ENCODE measurements at places on chromosomes 7 and 10.

DNA sequence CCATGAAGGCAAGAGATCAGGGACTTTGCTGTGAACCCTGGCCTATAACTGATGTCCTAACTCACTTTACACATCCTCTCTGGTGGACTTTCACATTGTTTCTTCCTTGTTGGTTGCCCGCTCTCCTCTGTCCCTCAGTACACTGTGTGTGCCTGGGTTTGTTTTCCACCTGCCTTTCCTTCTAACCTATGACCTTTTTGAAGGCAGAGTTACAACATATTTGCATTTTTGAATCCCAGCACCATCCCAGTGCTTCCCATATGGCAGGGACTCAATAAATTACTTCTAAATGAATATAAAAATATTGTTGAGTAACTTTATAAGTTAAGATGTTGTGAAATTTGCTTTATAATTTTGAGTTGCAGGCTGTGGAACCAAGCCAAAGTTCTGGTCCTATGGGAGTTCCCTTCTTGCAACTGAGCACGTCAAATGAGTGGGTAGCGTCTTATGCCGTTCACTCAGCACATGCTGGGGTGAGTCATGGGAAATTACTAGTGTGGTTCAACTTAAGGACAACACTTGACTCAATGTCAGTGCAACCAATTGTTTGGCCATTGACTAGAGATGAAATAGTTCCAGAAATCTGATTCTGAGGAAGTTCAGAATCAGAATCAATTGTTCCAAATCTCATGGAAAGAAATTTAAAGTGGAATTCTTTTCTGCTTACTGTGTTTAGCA is 250.9 kb downstream of the TWIST1 start:
- DNase-seq: no peak

- DNase-seq: no peak
Observed at GRCh38 chr10:27626890-27627289, 118.7 kb downstream of the MKX start.

DNA sequence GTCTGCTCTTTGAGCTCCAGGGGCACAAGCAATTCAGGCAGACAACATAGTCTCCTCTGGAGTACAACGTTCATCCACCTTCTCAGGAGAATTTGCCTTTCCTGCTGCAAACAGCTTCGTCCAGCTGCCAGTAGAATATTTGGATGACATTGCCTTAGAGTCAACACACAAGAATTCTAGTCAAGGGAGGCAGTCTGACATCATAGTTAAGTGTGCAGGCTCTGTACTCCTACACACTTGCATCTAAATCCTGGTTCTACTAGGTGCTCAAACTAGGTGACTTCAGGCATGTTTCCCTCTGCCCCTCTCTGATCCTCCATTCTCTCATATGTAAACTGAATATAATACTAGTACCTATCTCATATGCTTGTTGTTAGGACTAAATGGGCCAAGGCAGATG is 314.8 kb downstream of the HPSE2 start:
- no peak for DNase-seq

DNA sequence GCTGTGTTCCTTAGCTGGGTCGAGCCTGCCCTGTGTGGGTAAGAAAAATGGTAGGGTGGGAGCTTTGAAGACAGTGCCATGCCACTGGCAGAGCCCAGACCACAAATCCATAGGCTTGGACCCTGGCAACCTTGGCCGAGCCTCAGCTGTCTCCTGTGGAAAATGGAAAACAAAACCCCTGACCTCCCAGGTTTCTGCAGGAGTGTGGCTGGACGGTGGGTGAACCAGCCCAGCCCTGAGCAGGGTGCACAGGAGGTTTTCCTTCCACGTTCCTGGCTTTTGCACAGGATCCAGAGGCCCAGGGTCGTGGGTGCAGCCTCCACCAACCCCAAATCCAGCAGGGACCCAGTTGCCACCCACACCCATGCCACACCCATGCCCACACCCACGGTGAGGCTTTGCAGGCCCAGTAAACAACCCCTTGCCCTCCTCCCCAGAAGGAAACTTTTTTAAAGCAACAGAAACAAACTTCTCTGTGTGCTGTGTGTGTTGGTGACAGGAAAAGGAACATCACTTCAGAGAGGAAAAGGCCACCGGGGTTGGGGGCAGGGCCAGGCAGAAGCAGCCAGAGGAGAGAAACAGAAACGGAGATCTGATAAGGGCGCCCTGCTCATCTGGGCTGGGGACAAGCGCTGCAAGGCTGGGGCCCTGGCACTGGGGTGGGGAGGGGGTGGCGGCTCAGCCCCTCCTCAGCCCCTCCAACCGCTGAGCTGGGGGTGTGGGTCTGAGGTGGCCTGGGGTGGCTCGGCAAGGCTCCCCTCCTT is 20.7 kb upstream of the ZMIZ1 start:
- DNase-seq: peak; percentile 55

- DNase-seq: no peak
Observed at GRCh38 chr7:1232623-1233332, at the start of gene UNCX. TSS of gene UNCX (plus strand) at chr7:1232872. CDS start at chr7:1233018, 146 bp downstream.

DNA sequence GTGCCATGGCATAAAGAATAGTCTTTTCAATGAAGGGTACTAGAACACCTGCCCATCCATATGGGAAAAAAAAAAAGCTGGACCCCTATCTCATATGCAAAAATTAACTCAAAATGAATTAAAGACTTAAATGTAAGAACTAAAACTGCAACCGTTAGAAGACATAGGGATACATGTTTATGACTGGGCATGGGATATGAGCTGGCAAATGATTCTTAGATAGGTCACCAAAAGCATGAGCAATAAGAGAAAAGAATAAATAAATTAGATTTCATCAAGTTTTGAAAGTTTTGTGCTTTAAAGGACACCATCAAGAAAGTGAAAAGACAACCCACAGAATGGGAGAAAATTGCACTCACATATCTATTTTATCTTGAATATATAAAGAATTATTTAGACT is 222.0 kb downstream of the ADK start:
- no peak for DNase-seq

GRCh38 chr10:97171001-97171400 is 14.8 kb downstream of the SLIT1 start:
- DNase-seq: no peak

- DNase-seq: no peak
Observed at GRCh38 chr7:156461881-156462665, 178.5 kb upstream of the RNF32 start.

- no peak for DNase-seq
Observed at GRCh38 chr7:159370-160270, 32.8 kb upstream of the FAM20C start.

DNA sequence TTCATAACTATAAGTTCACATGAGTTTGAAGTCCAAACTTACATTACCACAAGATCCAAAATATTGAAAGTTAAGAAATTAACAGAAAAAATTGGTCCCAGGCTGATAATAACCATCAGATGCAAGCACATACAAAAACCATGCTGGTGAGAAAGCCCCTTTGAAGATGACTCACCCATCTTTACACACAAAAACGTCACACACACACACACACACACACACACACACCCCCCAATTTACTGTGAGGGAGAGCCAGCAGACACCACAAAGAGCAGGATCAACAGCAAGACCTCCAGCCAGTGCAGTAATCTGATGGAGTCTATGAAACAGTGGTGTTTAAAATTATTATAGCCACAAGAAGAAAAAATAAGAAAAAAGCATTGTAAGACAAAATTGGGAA is 50.1 kb upstream of the DRGX start:
- DNase-seq: no peak

- DNase-seq: peak; percentile 67
Observed at GRCh38 chr10:74585231-74586087, 240.9 kb upstream of the KAT6B start.

DNA sequence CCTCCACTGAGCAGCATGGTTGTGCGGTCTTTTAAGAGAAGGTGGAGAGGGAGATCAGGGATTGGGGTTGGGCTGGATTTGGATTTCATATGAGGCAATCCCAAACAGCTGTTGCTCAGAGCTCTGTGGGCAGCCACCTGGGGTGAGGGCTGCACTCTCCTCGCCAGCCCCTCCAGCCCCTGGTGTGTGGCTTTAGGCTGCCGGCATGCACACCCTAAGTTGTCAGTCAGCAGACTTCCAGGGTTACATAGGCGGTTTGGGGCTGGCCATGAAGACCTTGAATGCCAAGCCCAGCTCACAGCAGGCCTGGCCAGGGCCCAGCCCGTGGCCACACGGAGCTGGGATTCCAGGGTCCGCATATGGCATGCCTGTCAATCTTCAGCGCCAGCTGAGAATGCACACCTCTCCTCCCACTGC is 54.8 kb downstream of the ZMIZ1 start:
- DNase-seq: no peak

DNA sequence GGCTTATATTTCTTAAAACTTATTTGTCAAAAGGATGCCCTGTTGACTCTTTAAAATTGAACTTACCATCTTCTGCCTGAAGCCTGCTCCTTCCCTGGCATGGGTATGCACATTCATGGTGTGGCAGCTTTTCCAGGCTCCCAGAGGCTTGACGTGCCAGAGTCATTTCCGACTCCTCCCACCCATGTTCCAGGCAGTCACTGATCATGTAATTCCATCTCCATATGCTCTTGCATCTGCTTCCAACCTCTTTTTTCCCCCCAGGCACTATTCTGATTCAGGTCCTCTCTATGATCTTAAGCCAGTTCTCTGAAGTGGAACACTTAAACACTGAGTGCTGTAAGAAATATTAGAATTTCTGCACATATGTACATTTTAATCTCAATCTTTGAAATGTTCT is 82.2 kb downstream of the CFAP58 start:
- DNase-seq: no peak

DNA sequence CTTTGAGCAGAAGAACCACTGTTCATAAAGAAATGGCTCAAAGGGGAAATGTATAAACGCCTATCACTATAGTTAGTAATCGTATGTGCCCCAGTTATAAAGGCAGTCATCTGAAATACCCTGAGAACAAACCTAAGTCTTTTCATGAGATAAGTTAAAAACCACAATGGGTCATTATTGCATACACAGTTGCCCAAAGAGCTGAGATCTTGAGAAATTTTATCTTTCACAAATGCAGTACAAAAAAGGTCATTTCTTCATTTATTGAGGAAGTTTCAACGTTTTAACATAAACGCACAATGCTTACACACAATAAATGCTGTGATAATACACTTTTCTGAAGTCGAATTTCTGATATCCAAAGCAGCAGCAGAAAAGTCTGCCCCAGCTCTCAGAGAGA is 114.4 kb downstream of the MICU1 start:
- DNase-seq: no peak

GRCh38 chr10:126659750-126660149 is 10.7 kb downstream of the C10orf90 start:
- no peak for DNase-seq

- DNase-seq: peak; percentile 49
Observed at GRCh38 chr7:3134745-3135144, 91.1 kb upstream of the CARD11 start.

DNA sequence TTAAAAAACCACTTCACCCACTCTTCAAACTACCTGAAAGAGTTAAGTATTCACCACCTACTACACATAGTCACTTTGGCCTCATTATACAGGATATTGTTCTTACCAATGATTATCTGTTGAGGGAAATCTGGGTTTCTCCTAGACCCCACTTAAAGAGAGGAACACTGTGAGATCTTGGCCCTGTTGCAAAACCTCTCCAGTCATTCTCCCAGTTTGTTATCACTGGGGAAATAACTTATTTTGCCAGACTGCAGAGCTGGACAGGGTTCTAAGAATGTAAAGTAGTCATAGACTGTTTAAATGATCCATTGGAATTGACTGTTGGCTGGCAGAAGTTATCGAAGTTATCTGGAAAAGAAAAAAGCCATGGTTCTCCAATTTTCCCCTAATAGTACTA is 143.8 kb downstream of the HGF start:
- DNase-seq: no peak

DNA sequence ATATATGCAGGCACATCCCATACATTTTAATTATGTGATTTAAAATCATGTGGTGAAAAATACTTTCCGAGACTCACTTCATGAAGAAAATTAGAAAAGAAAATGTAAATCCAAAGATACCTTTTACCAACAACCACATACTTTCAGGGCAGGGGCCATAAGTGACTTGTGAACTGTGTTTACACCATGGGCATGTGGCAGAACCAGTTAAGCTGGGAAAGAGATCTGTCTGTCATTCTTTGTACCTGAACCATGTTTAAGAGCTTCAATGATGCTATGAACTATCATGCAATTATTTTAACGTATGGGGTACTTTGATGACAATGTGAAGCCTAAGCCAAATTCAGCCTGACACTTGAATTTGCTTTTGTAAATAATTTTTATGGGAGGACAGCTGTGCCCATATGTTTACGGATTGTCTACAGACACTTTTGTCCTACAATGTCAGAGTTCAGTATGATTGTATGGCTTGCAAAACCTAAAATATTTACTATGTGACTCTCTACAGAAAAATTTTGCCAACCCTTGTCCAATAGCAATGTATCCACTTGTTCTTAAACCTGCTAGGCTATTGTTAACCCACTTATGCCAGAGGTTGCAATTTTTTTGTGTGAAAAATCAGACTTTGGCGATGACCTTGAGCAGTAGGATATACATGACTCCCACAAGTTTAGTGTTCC is 654.6 kb downstream of the TNS3 start:
- DNase-seq: no peak

GRCh38 chr7:84196084-84196503 is 1.5 kb upstream of the SEMA3A start:
- DNase-seq: no peak

GRCh38 chr10:48505394-48506112 is 99.3 kb downstream of the ARHGAP22 start:
- DNase-seq: no peak

- DNase-seq: no peak
Observed at GRCh38 chr10:47060993-47061500, 149.8 kb downstream of the PTPN20 start.

DNA sequence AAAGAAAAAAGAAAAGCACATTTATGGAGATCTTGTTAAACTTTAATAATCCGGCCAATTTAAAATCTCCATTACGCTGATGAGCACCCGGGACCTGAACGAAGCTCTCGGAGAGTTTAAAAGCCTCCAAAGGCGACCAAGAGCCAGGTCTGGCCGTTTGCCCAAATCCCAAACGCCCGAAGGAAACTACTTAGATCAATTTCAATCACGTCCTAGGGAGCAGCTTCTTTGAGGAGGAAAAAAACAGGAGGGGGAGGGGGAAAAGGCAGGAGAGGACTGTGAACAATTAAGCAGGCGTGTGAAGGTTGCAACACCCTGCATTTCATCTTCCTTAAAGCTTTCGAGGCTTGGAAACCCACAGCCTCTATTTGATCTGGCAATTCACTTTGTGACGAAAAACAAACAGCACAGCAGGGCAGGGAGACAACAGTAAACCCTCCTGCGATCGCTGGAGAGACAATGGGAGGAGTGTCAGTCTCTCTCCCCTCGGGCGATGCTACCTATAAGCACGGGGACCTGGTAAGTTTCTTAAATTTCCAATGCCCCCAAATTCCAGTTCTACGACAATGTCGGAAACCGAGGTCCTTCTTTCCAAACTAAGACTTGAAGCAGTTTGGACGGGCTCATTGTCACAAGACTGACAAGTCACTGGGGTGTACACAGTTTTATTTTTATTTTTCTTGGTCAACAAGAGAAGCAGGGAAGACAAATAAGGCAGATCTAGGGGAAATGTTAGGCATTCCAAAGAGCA is 1.2 kb downstream of the KLF6 start:
- peak; percentile 57 for DNase-seq

DNA sequence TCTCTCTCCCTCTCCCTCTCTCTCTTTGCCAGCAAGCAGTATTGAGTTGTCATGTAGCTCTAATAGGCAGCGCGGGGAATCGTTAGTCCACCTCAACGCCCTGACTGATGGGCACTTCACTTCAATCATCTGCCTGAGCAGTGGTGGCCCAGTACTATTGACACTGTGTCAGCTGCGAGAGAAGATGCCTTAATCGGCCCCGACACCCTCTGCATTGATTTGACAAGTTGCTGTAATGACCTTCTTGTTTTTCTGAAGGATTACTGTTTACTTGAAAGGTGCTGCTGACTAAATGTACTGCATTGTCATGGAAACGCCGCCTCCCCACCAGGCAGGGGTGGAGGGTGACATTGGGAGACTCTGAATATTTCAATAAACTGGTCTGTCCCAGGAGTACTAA is 913.8 kb downstream of the KCNMA1 start:
- no peak for DNase-seq
